ENCODE measurements at places on chromosomes 4 and X.

DNA sequence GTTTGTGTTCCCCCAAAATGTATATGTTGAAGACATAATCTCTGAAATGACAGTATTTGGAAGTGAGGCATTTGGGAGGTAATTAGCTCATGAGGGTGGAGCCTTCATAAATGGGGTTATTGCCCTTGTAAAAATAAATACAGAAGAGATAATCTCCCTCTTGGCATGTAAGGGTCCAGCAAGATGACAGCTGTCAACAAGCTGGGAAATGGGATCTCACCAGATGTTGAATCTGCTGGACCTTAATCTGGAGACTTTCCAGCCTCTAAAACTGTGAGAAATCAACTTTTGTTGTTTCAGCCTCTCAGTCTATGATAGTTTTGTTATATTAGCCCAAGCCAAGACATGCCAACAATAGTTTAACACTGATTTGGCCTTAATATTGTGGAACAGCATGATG is 438.2 kb upstream of the PCDH7 start:
- DNase-seq: no peak

- DNase-seq: no peak
Observed at GRCh38 chrX:67614423-67614822, 70.6 kb downstream of the AR start.

GRCh38 chrX:80550722-80551121 is 130.5 kb downstream of the TENT5D start:
- DNase-seq: no peak

GRCh38 chrX:109797311-109797975 is 64.4 kb upstream of the ACSL4 start:
- no peak for DNase-seq

- DNase-seq: no peak
Observed at GRCh38 chr4:112664611-112665010, 27.7 kb downstream of the LARP7 start.

GRCh38 chr4:30295652-30296051 is 424.5 kb upstream of the PCDH7 start:
- DNase-seq: no peak

- DNase-seq: no peak
Observed at GRCh38 chrX:15930585-15930984, 76.0 kb upstream of the AP1S2 start.

GRCh38 chrX:51406688-51407519 is 74.3 kb downstream of the NUDT10 start:
- DNase-seq: no peak

- no peak for DNase-seq
Observed at GRCh38 chrX:110178179-110178865, 139.6 kb downstream of the AMMECR1 start.

GRCh38 chr4:11724731-11725130 is 296.0 kb upstream of the HS3ST1 start:
- DNase-seq: no peak
